ENCODE measurements at places on chromosomes 16 and 17.

DNA sequence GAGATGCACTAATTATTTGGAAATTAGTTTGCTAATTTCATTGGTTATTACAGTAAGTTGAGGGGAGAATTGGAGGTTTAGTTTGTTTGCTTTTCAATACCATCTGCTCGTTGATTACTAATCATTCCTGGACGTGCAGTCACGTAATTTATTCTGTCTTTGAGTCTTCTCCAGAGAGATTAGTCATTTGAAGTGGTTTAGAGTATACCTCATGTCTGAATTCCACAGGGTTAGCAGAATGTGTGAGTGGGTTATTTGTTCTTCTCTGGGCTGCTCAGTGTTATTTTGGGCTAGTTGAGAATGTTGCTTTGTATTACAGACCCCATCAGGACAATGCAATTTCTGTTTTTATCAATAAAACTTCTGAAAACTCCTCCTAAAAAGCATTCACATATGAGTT is 265.0 kb downstream of the RBFOX1 start:
- no peak for DNase-seq

- no peak for DNase-seq
These were observed 10.4 kb upstream of the CUEDC1 start for GRCh38 chr17:57965521-57966160.

DNA sequence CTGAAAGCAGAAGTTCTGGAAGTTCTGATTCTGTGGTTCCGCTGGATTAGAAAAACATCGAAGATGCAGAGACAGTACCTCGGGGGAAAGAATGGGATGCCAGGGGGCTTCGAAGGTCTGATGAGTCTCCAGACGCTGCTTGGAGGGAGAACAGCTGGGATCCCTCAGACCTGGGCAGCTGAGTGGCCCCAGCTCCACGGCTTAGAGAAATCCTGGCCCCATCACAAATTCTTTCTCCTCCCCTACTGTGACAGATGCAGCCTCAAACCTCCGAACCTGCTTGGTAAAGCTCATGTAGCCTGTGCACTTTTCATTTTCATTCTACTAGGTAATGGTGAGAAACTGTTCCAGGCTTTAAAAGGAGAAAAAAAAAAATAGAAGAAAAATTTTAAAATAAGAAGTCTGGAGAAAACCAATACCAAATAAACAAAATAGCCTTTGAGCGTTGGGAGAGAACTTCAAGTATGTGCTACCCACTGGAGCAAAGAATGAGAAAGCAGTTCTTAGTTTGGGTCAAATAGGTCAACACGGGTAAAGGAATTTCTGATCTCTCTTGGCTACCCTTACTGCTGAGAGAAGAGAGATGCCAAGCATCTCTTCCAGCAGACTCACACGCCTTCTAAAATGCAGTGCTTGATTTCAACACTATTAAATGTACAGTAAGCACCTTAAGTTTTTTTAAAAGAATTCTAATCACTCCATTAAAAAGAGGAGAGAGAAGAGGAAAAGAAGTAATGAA is 19.9 kb downstream of the MAF start:
- DNase-seq: no peak

GRCh38 chr17:75778861-75779249 is 5.8 kb upstream of the UNK start:
- DNase-seq: no peak

DNA sequence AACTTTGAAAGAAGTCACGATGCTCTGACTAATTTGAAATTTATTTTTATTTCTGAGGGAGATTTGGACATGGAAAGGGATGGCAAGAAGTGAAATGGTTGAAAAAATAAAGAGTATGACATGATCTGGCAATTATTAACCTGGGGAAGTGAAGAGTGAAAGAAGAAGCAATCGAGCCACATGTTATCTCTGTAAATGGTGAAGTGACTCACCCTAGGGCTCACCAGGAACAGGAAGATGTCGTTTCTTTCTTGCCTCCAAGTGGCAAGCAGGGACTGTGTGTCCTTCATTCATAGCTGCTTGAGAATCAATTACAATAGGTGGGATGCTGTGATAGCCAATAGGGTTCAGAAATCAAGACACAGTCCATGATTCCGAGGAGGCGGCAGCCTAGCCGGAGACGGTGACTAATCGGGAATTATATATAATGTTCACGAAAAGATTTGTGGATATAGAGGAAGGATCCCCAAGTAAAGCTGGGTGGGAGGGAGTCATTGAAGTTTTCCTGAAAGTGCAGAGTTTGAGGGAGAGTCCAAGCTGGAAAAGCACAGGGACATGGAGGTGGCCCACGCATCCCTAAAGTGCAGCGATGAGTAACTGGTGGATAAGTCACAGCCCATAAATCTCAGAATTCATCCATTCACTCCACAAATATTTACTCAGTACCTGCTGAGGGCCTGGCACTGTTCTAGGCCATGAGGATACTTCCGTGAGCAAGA is 18.2 kb upstream of the KRT20 start:
- DNase-seq: no peak

DNA sequence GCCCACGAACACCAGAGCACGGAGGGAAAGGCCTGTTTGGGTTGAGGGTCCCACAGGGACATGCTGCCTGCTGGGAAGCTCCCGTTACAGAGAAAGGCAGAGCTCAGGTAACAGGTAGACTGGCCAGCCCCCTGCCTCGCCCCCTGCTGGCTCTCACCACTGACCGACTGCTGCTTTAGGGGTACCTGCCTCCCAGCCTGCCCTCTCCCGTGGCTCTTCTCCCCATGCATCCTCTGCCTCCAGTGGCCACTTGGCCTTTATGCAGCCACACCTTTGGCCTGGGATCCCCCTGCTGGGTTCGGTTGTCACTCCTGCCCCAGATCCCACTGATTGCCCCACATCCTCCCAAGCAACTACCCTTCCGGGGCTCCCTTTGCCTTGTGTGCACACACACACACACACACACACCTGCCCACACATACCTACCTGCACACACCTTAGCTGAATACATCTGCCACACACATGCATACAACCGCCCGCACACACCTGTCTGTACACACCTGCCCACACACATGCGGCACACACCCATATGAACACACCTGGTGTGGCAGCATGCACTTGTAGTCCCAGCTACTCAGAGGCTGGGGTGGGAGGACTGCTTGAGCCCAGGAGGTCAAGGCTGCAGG is 7.1 kb downstream of the MCRIP1 start:
- no peak for DNase-seq

DNA sequence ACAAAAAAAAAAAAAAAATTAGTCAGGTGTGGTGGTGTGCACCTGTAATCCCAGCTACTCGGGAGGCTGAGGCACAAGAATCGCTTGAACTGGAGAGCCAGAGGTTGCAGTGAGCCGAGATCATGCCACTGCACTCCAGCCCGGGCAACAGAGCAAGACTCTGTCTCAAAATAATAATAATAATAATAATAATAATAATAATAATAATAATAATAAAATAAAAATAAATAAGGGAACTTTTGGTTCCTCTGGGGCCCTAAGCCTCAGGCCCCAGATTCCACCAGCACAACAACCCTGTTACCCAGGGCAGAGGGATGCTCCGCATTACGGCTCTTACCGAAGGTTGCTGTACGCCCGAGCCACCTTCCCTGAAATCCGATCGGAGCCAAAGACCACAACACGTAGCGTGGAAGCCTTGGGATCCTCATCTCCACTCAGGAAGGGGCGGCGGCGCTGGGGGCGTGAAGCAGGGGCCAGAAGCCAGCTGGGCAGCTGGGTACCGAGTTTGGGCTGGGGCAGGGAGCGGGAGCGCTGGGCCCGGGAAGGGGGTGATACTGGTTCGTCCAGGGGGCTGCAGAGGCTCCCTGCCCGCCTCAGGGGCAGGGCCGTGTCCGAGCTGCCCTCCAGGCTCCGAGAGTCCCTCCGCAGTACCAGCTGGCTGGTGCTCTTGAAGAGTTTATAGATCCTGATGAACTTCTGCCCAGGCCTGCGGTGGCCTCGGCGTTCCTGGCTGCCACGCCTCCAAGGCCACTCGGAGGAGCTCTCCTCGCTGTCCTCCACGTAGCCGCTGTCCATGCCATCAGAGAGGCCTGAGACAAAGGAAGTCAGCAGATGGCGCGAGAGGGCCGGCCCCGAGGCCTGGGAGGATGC is 20.6 kb upstream of the PIK3R6 start:
- peak; percentile 52 for DNase-seq

- no peak for DNase-seq
These were observed 939.9 kb upstream of the SOX9 start for GRCh38 chr17:71180801-71181385.

DNA sequence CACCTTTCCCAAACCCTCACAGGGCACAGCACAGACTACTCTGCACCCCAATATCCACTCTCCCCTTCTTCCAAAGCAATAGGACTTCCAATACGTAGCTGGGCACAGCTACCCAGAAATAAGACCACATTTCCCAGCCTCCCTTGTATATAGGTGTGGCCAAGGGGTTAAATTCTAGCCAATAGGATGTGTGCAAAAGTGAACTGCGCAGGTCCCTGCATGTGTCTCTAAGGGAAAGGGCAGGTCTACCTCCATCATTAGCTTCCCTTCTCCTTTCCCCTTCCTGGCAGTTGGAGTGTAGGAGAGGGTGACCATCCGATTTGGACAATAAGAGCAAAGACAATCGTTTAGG is 25.5 kb upstream of the SNN start:
- no peak for DNase-seq

GRCh38 chr17:53765609-53766008 is 57.1 kb upstream of the KIF2B start:
- DNase-seq: no peak

- no peak for DNase-seq
These were observed 202.1 kb upstream of the IRX3 start for GRCh38 chr16:54488729-54489128.

- DNase-seq: no peak
These were observed 30.5 kb downstream of the PIK3R6 start for GRCh38 chr17:8836821-8837562.

- DNase-seq: no peak
These were observed 112.7 kb downstream of the BRIP1 start for GRCh38 chr17:61750656-61751055.

DNA sequence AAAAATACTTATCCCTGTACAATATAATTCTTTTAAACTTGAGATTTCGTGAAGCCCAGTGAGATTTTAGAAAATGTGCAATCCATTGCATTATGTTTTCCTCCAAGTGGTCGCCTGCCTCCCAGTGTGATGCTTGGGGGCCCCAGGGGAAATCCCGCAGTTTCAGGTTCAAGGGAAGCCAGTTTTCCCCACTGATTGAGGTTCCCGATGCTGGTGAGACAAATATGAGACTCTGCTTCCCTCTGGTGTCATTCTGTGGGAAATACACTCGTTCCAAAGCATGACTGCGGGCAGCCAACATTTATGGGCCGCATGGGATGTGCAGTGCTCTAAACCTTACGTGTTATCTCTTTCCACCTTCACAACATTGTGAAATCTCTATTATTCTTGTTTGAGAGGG is 200.8 kb downstream of the PRKCB start:
- no peak for DNase-seq

GRCh38 chr17:63997341-63998048 is 656 bp upstream of the PRR29 start:
- DNase-seq: no peak

- no peak for DNase-seq
These were observed 676 bp downstream of the CPD start for GRCh38 chr17:30379303-30379902.

GRCh38 chr16:79795556-79795955 is 195.0 kb upstream of the MAF start:
- DNase-seq: no peak

DNA sequence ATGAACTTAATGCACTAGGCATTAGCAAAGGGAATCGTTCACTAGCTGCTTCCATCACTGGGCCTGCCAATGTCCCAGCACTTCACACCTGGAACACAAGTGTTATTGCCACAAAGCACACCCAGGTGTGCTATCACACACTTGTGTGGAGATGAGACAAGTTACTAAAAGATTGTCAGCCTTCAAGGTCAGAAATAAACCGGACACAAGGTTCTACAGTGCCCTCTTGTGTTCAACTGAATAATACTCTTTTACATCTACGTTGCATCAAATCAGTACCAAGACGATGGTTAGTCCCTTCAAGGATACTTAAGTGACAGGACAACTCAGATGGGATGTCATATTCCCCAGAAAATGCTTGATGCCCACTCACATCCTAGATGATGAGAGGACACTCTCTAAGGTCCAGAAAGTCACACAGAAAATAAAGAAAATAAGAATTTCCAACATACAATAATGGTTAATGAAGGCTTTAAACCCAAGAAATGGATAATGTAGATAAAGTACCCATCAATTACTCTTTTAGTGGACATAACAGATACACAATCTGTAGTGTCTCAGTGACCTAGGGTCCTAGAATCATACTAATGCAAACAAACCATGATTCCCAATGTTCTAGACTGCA is 16.4 kb upstream of the GLG1 start:
- no peak for DNase-seq

- DNase-seq: no peak
These were observed 25.5 kb upstream of the MAP3K14 start for GRCh38 chr17:45342306-45342705.

DNA sequence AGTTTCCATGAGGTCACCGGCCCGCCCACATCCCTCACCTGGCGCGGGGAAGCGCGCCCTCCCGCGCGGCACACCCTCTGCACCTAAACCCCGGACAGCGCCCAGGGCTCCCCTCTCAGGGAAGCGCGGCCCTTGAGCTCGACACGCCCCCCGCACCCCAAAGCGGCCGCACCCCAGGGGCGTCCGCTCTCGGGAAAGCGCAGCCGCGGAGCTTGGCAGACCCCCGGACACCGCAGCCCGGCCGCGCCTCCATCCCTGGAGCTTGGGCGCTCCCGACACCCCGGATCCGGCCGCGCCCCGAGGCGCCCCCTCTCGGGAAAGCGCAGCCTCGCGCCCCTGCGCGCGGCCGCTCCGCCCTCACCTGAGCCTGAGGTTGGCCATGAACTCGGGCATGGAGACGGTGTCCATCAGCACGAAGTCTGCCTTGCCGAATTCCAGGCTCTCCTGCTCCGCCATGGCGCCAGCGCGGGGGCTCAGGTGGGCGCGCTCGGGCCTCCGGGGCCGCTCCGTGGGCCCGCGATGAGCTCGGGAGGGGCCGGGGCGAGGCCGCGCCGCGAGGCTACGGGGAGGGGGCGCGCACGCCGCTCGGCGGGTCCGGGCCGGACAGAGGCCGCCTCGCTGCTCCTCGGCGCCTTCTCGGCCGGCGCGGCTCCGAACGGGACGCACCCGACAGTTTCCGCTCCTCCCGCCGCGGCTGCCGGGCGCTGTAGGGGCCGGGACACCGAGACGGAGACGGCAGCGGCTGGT is at the start of gene MYO1D:
Gene MYO1D (minus strand): TSS at position 708 of the 747 bp plus-strand sequence. CDS start 252 bp downstream, at position 456.
- DNase-seq: no peak

GRCh38 chr17:31211352-31212012 is 85.6 kb downstream of the OMG start:
- DNase-seq: no peak

- DNase-seq: peak; percentile 50
These were observed 16.4 kb upstream of the MARCHF10 start for GRCh38 chr17:62824290-62825131.

DNA sequence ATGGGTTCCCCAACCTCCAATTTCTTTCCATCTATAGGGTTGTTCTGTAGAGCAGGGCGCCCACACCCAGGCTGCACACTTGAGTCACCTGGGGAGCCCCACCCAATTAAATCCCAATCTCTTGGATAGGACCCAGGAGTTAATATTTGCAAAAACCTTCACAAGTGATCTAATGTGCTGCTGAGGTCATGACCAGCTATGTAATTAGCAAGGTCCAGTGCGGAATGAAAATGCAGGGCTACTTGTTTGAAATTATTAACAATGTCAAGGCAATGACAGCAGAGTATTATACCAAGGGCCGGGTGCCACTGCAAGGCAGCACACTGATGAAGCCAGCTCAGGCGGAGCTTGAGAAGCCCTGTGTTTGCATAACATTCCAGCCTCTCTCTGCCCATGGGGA is 302.7 kb downstream of the MAF start:
- no peak for DNase-seq
